ENCODE measurements at places on chromosomes 7 and 10.

- DNase-seq: no peak
These were observed 1.5 kb downstream of the ITGB8 start for GRCh38 chr7:20331910-20332813.

GRCh38 chr10:119477444-119477843, 65.1 kb downstream of the RGS10 start:
- DNase-seq: no peak

- no peak for DNase-seq
These were observed 218.9 kb downstream of the DOCK4 start for GRCh38 chr7:111987115-111987826.

GRCh38 chr10:35561715-35562114, 43.4 kb upstream of the GJD4 start:
- no peak for DNase-seq

- DNase-seq: no peak
These were observed 89.6 kb downstream of the CACNB2 start for GRCh38 chr10:18229826-18230225.

DNA sequence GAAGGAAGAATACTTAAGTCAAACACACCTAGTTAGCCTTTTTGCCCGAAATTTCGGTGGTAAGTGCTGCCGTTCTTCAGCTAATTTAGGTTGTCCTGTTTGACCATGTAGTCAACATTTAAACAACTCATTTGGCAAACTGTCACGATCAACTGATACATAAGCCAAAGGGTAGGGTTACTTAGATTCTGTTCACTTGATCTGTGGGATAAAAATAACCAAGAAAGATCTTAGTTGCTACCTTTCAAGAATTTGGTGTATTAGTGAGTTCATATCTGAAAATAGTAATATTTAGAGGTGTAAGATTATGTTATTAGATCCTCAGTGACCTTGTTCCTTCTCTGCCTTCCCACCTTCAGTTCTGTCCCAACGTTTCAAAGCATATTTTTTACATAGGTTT, 2.0 kb downstream of the TNKS2 start:
- DNase-seq: no peak

DNA sequence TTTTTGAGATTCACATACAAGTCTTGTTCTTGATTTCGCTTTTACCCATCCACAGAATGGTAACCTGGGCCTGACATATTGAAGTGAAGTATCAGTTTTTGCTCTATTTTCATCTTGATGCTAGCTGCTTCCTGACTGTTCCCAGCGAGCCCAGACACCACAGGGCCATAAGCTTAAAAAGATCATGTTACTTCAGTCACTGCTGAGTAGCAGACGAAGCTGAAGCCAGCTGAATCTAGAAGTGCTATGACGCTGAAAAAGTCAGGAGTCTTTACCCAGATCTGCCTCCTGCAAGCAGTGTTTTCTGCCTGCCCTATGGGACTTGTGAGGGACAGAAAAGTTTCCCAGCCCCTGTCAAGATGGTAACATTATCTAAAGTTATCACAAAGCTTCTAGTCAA, 2.7 kb upstream of the PRXL2A start:
- DNase-seq: no peak

DNA sequence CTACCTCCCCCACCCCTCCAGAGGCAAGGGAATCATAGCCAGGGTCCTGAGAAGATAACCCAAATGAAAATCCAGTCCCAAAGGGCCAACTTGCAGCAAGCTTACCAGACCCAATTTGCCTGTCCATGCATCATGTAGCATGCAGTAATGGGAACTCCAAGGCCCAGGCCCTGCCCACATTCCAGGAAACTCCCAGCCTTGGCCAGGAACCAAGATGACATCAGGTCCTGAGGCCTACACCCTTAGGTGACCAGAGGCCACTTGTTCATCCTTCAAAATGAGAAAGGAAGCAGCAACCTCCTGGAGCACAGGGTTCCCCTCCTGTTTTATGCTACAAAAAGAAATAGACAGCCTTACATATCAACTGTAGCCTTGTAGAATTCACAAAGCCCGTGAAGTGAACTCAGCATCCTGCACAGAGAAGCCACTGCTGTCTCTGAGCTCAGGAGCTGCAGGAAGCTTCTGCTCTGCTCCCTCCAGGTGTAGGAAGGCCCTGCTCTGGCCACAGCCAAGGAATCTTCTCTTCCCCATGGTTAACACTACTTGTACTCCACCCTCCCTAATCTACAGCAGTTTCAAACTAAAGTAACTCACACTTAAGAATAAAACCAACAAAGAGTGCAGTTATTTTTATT, 30.3 kb upstream of the GRB10 start:
- no peak for DNase-seq

- DNase-seq: no peak
These were observed 36.3 kb upstream of the CDK6 start for GRCh38 chr7:92872701-92873100.

DNA sequence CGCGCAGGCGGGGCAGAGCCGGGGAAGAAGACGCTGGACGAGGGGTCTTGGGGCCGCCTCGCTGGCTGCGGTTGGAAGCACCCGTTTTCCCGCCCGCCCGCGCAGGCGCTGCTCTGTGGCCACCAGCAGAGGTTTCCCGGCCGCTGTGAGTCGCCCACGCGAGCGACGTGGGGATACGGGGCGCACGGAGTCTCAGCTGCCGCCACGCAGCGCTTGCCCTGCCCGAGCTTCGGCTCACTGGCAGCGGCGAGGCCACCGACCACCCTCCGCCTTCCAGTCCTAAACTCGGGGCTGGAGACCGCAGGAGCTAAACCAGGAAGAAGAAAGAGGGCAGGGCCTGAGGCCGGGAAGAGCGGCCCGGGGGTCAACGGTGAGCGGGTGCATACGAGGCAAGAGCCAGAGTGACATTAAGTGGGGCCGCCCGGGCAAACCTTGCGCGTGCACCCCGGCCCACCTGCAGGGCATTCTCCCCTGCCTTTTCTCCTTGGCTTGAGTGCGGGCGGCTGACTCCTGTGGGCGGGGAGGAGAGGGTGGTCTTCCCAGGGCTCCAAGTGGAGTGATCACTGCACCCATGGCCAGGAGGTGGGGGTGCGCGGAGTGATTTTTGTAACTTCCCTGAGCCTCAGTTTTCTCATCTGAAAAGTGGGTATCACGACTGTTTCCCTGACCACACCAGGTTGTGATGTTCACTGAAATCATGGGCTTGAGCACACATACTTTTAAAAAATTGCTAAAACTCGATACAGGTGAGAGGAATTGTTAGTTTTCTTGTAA, 7.1 kb upstream of the EMX2 start:
- DNase-seq: no peak

- DNase-seq: no peak
These were observed 70.1 kb upstream of the TFEC start for GRCh38 chr7:116100626-116101025.

GRCh38 chr10:123522702-123523312, 143.3 kb upstream of the GPR26 start:
- no peak for DNase-seq

GRCh38 chr7:114365791-114366190, 48.8 kb upstream of the FOXP2 start:
- no peak for DNase-seq

DNA sequence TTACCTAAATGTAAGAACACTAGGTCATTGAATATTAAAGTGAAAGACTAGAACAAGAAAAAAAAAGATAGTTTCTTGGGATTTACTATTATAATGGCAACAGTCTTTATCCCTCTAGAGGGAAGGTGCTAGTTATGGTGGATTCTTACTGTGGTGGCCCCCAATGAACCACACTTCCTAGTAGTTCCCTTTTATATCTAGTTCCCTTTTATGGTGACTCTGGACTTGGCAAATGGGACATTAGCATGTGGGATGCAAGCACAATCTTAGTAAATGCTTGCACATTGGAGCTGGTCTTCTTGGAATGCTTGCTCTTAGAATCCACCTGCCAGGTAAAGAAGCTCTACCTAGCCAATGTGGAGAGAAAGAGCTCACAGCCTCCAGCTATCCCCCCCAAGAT, 430.2 kb downstream of the LRMDA start:
- DNase-seq: no peak

DNA sequence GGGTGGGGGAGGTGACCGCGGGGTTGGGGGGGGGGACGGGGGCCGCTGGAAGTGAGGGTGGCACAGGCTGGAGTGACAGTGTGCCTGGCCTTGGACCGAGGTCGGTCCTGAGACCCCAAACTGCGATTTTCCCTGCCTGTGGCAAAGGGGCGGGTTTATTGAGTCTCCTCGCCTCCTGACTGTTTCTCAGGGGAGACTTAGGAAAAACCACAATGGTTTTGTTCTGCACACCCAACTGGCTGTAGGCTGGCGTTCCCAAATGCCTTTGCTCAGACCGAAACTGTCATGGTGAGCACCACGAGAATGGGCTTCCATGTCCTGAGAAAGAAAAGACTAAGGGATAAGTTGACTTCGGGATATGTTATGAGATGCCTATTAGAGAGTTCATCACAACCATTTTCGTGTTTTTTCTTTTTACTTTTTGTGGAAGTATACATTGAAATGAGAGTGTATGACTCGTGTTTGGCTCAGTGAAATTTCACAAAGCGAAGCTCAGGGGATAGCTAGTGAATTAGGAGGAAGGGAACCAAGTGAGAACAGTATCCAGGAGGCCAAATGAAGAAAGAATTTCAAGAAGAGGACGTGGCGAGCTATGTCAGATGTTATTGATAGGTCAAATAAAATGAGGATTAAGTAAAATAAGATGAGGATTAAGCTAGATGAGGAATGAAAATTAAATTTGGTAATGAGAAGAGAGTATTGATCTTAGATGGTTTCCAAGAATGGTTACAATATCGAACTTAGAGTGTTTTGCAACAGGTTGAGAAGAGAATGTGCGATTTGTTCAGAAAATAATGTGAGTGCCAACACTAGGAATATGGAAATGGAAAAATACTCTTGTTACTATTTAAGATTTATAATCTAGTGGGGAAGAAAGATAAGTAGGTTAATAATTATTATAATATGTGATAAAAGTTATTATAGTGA, 918 bp downstream of the NET1 start:
- peak; percentile 38 for DNase-seq
